Naive thymus-derived CD4-positive, alpha-beta T cell (primary cell): ENCODE measurements at places on chromosomes 2 and 18. TPM values are rescaled to one million over a fixed set of nuclear protein-coding genes. Genes with fewer than 3 reads are reported as not detected.

COLEC11 gene
- polyA plus RNA-seq: not detected

TTC21B gene
- 10.0 TPM for polyA plus RNA-seq

EML6 gene
- polyA plus RNA-seq: not detected

C1QL2 gene
- polyA plus RNA-seq: not detected

CCDC150 gene
- polyA plus RNA-seq: 0.31 TPM

IL1RL1 gene
- polyA plus RNA-seq: not detected

GPR45 gene
- not detected for polyA plus RNA-seq

ATP6V1C2 gene
- polyA plus RNA-seq: not detected

CNTNAP5 gene
- not detected for polyA plus RNA-seq

COL3A1 gene
- polyA plus RNA-seq: not detected

WIPF1 gene
- 92.3 TPM for polyA plus RNA-seq

STARD6 gene
- 0.31 TPM for polyA plus RNA-seq

ALK gene
- not detected for polyA plus RNA-seq

LGALSL gene
- 0.58 TPM for polyA plus RNA-seq

KCNJ13 gene
- polyA plus RNA-seq: not detected

SH3RF3 gene
- 3.5 TPM for polyA plus RNA-seq

LAMA1 gene
- not detected for polyA plus RNA-seq

TEKT4 gene
- polyA plus RNA-seq: not detected

ARL4C gene
- polyA plus RNA-seq: 90.6 TPM

CNGA3 gene
- not detected for polyA plus RNA-seq

CACNB4 gene
- polyA plus RNA-seq: not detected

FER1L5 gene
- 0.02 TPM for polyA plus RNA-seq

IL36A gene
- 1.5 TPM for polyA plus RNA-seq

MAP3K19 gene
- not detected for polyA plus RNA-seq

CYP26B1 gene
- polyA plus RNA-seq: not detected

QPCT gene
- 0.56 TPM for polyA plus RNA-seq

MC2R gene
- not detected for polyA plus RNA-seq

IL37 gene
- not detected for polyA plus RNA-seq

STPG4 gene
- polyA plus RNA-seq: not detected

MEX3C gene
- polyA plus RNA-seq: 4.3 TPM

ADAM23 gene
- polyA plus RNA-seq: 1.2 TPM

APCDD1 gene
- not detected for polyA plus RNA-seq

RAB11FIP5 gene
- 12.0 TPM for polyA plus RNA-seq

DYNAP gene
- not detected for polyA plus RNA-seq

SLC4A3 gene
- not detected for polyA plus RNA-seq
